ENCODE measurements at places on chromosomes 5 and 9.

DNA sequence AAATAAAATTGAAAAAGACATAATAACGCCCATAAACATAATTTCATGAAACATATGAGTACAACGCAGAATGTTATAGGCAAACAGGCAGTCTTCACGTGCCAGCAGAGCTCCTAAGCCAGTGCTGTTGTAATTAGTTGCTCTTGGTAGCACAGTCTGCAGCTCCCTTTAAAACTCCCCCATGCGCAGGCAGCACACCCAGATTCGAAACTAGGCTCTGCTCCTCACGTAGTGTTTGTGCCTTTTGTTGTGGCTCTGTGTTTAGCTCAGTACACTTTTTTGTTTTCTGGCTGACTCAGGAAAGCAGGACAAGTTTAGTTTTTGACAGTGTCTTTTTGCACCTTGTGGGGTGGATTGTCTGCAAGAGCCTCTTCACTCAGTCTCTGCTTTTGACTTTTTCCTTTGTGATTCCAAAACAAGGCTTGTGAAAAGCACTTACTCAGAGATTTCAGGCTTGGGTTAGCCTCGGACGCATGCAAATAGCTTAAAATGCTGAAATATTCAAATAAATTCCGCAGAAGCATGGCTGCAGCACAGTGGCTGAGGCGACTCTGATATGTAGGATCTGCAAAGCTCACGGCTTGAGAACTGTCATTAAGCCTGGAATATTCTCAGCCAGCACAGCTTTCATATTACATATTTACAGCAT lies 113.6 kb downstream of the IRX1 start:
- DNase-seq, result no peak

GRCh38 chr9:84079994-84080393 lies 99.4 kb downstream of the RMI1 start:
- no peak for DNase-seq

GRCh38 chr5:17305964-17306725 lies 88.7 kb downstream of the BASP1 start:
- DNase-seq, result no peak

GRCh38 chr9:129612815-129613519 lies 7.9 kb downstream of the C9orf50 start:
- DNase-seq, result no peak

GRCh38 chr5:10307206-10308148 lies at the start of gene CMBL:
TSS of gene CMBL (minus strand) at chr5:10307902. CDS start at chr5:10290762, 17,140 bp downstream.
- DNase-seq, result no peak

DNA sequence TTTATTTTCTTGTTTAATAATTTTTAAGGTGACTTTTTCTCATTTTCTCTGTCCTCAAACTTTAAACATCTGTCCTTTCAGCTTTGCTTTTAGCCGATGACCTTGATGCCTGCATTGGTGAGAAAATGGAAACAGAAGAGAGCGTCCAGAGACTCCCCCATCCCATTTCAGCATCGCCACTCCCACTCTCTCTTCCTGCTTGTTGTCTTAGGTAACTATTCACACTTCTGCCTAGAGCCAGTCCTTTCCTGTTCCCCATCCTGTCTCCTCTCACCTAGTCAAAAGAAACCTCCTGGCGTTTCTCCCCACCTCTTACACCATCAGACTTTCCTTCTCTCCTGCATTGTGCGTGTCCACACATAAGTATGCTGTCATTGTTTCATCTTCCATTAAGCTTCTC lies 124.6 kb downstream of the MAST4 start:
- no peak for DNase-seq

- DNase-seq, result no peak
These were observed 429.4 kb downstream of the PIK3R1 start for GRCh38 chr5:68644971-68645370.

DNA sequence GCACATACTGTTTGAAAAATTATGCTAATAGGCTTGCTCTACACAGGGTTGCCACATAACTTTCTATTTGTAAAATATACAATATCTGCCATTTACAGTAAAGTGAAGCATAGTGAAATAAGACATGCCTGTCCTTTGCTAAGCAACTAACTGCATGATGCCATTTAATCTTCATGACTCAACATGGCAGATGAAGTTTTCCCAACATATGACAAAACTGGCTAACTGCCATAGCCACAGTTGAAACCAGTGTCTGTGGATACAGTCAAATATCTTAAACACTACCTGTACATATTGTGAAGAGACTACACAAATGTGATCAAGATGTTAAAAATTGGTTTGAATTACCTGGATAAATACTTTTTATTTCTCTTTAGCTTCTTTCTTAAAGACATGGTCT lies 3.1 kb upstream of the DMAC1 start:
- DNase-seq, result no peak

DNA sequence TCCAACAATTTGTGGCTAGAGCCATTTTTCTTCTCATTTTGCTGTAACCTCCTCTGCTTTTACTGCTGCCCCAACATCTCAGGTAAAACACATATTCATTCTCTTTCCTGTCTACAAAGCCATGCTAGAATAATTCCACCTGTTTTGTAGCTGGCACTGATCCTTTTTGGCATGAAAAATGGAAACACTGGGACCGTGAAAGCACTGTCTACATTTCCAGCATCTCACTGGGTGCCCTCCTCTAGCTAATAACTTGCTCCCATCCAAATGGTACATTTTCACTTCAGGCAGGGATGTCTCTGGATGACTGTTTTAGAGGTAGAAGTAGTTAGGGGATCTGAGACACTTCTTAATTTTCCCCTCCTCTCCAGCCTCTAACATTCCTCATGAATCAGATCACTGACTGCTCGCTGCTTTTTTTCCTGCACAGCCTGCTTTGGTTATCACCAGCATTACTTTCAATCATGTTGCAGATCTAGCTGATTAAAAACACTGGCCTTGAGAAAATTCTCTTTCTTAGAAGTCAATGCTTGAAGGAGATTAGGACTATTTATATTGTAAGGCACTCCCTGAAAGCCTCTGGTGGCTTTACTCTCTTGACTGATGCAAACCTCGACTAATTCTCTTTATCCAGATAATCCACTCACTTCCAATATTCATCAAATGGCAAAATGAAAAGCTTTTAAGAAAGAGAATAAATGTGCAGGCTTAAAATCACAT lies 1312.6 kb upstream of the DMAC1 start:
- DNase-seq, result no peak

DNA sequence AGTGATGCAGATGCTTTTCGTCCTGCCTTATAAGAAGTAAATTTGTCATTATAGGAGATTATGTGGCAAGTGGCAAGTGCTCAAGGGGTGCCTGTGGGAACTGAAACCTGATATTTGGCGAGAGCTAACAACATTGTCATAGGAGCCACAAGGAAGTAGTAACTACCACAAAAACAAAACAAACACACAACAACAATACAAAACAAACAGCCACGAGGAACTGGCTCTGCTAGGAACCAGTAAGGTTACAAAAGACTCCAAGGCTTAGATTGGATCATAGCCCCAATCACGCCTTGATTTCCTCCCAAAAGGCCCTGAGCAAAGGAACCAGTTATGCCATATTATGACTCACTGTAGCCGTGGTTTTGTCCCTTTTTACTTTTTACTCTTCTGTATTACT lies 1045.2 kb downstream of the CDH12 start:
- no peak for DNase-seq

GRCh38 chr5:78716206-78716605 lies 67.6 kb upstream of the LHFPL2 start:
- DNase-seq, result peak; percentile 79

DNA sequence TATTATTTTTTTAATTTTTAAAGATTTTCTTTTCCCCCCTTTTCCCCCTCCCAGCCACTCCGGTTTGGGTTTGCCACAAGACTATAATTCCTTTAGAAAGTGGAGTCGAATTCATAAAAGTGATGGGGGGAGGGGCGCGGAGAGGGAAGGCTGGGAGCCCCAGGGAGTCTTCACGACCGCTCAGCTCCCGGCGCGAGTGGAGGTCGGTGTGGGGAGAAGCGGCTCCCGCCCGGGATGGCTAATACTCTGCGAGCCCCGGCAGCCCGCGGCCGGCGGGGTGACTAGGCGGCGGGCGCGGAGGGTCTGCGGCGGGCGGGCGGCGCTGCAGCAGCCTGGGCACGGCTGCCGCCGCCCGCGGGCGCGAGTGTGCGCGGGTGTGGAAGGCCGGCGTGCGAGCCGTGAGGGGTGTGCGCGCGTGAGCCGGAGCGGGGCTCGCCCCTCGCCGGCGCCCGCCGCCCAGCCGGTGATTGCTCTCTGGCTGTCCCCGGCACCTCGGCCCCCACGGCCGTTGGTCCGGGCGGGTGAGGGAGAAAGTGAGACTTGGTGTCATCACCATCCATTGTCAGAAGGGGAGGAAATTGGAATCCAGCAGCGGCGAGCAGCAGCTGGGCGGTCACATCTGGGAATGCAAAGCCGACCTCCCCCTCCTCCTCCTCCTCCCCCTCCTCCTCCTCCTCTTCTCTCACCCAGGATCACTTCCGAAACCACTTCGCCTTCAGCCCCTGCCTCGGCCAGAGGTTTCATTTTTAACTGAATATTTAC lies at the start of gene PARP8:
PARP8 (plus strand) TSS at position 377 of the 762 bp plus-strand sequence. CDS start 459 bp downstream, outside the sequence.
- DNase-seq, result no peak

DNA sequence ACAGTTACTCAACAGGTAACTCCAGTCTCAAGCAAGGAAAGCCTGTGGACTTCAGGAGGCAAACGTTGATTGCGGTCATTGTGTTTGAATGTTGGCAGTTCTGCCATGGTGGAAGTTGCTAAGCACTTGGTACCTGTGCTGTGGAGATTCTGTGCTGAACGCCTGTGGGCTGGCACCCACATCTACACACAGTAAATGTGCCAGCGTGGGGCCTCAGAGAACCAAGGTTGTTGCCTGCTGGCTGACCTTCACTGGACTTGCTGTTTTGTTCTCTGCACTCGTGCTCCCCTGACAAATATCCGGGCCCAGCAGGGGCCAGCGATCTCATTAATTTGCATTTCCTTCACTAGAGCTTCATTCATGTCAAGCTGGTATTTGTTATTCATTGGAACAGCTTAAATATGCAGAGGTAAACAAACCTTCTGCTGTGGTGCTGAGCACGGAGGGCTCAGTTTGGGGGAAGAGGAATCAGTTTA lies 141.8 kb downstream of the PRKACG start:
- no peak for DNase-seq

- no peak for DNase-seq
These were observed 1.7 kb downstream of the RRAGA start for GRCh38 chr9:19050637-19051591.

- no peak for DNase-seq
These were observed 141.9 kb downstream of the NPR3 start for GRCh38 chr5:32852976-32853375.

- DNase-seq, result peak; percentile 81
These were observed 116.1 kb upstream of the TNC start for GRCh38 chr9:115234094-115234493.

- DNase-seq, result no peak
These were observed 41.8 kb upstream of the KCNMB1 start for GRCh38 chr5:170430866-170431437.
